Stimulated activated CD4-positive, alpha-beta T cell treated with anti-CD3 and anti-CD28 coated beads, TNF-alpha, amount 100 ng/mL, for 4 hours (primary cell): ENCODE measurements at places on chromosomes 5 and 9.

- DNase-seq = no peak
Observed at GRCh38 chr9:128323791-128324190, 1.2 kb downstream of the COQ4 start.

DNA sequence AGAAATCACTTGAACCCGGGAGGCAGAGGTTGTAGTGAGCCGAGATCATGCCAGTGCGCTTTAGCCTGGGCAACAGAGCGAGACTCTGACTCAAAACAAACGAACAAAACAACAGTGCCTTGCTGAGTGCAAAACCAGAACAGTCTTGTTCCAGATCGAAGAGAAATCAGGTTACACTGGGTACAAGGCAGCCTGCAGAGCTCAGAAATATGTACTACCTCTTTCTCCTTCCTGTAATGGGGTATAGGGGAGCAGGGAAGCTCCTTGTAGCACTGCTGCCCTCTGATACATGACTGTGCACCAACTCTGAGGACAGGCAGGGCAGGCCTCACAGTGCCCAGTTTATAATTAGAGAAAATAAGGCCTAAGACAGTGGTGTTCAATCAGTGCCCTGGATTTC, 24.7 kb downstream of the TBC1D2 start:
- no peak for DNase-seq

DNA sequence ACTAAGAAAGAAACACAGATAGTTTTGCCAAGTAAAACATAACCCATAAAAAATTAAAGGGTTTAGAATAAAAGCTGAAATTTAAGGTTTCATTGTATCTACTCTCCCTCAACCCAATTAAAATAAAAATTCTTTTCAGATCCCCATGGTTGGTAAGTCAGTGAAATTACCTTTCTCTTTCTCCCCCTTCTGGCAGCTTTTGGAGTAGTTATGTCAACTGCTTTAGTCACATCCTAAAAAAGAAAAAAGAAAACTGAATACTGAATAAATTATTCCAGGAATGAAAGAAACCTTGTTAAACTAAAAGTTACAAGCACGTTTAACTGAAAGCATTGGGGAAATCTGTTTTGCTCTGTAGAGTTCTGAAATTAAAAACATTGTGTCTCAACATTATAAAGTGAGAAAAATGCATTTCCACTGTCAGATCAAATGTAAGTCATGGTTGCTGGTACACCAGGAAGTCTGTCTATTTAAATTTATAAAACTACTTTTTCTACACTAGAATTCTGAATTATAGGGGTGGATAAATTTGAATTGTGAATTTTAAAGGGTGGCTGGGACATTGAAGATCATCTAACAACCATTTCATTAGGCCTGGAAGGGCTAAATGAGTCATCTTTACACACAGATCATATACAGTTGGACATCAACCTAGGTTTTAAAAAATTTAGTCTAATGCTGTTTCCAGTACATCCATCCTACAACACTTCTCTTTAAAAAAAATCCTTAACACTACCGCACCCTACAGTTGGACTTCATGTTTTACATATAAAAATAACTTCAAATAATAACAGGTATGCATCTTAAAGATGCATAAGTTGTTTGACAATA, 24.7 kb downstream of the PSIP1 start:
- DNase-seq = no peak

DNA sequence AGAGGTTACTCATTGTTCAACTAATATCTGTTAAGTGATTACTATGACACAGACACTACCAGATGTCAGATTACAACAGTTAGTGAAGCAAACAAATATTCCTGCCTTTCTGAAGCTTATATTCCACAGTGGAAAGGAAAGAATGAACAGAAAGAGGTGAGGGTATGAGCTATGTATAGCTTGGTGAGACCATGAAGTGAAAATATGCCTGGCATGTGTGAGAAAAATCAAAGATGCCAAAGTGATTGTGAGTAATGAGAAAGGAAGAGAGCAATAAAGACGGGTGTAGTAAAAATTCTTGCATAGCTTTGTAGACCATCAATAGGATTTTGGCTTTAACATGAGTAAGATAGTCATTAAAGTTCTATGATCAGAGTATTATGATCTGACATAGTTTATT, 734.5 kb upstream of the NUDT12 start:
- DNase-seq = no peak

DNA sequence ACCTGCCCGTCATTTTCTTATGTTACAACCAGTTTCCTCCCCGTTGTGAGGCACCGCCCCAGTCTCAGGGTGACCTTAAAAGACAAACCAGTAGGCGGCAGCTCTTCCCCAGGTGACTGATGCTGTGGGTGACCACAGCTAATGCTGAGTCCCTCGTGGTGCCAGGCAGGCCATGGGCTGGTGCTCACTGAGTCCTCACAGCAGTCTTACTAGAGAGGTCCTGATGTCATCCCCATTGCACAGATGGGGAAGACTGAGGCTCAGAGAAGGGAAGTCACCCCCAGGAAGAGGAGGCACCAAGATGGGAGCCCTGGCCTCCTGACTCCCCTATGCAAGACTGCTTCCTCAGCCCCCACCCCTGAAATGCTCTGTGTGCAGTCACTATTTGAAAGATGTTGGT, 978 bp downstream of the CFAP157 start:
- DNase-seq = no peak

- DNase-seq = no peak
Observed at GRCh38 chr9:91790917-91791316, 159.1 kb downstream of the ROR2 start.

DNA sequence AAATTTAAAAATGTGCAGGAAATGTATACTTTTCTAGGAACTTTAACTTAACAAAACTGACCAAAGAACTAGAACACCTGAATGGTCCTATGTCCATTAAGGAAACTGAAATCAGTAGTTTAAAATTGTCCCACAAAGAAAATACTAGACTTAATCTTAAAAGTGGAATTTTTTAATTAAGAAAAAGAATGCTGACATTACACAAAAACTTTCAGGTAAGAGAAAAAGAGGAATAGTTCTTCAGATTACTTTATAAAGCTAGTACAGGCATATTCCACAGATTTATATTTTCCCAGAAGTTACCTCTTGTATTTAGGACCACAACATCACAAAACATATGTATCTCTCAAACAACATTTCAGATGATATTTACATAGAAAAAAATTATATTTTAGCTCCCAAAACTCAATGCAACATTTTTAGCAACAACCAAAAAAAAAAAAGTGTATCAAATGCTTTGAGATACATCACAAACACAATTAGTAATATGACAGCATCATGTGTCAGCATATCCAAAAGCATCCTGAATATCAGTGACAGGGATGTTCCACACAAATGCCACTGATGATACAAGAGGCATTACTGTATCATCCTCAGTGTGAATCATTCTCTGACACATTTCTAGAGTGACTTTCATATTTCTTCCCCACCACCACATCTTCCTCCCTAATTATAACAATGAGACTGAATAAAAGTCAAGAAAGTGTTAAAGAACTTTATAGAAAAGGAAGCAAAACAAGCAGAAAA, 264.0 kb downstream of the EPB41L4A start:
- no peak for DNase-seq

DNA sequence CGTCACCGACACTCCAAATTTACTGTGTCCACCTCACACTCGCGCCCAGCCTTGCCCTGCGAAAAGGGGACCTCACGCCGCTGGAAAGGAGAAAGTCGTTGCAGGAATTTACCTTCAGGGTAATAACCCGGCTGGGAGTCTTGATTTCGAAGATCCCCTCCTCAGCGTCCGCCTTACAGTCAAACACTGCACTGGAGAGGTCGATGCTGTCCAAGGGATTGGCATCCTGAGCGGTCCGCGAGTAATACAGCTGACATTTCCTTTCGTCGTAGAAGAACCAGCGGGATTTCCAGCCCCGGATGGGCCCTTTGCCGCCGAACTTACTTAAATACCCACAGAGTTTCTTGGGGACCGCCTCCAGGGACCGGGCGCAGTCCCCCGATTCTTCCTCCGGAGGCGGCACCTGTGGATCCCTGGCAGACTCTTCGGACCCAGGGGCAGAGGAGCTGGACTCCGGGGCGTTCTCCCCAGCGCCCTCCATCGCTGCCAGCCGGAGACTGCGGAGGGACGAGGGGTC, 330 bp downstream of the TBC1D2 start:
- no peak for DNase-seq

DNA sequence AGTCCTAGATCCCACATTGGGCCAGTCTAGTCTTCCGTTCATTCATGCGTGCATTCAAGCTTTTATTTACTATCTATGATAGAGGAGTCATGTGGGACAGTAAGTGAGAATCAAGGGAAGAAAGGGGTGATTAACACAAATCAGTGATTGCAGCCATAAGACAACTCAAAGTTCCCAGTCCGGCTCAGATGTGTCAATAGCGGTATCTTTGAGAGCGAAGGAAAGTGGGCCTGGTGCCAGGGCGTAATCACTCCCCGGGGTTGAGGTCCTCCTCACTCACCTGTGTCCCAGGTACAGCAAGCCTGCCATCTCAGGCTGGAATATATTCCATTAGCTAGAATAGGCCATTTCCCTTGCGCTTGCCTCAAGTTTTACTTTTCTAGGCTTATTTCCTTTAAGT, 196.3 kb downstream of the ATP10B start:
- DNase-seq = no peak

DNA sequence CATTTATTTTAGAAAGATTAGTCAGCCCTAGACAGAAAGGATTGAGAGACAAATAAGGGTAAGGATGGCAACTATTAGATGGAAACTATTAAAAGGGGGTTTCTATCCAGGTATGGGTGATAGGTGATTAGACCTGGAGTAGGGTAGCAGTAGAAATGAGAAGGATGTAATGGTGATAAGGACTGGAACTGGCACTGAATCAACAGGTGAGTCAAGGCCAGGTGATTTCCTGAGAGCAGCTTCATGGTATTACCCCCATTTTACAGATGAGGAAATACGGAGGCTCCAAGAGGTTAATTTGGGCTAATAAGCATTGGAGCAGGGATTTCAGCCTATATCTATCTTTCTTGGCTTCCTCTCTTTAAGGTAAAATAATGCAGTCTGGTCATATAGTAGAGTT, 55.7 kb downstream of the CAST start:
- DNase-seq = no peak

DNA sequence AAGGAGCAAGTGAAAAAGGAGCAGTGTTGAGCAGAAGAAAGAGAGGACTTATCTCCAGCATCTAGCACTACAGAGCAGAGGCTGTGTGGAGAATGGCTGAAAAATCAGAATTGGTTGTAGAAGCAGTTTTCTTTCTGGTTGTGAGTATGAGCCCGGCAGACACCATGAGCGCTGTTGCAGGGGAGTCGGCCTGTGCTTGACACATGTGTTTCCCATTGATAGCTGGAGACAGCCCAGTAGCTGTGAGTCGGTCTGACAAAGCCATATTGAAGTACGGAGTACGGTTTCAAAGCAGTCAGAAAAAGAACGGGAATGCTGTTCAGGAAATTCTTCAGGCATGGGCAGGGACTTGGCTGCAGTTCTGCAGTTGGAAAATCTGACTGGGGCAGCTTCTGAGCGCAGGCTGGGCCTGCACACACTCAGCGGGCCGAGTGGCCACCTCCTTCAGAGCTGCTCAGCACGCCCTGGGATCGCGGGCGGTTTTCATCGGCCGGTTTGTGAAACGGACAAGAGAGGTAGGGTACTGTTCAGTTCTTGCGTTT, at the start of gene SGCD:
SGCD (plus strand) TSS at position 447 of the 542 bp plus-strand sequence.
- DNase-seq = no peak

DNA sequence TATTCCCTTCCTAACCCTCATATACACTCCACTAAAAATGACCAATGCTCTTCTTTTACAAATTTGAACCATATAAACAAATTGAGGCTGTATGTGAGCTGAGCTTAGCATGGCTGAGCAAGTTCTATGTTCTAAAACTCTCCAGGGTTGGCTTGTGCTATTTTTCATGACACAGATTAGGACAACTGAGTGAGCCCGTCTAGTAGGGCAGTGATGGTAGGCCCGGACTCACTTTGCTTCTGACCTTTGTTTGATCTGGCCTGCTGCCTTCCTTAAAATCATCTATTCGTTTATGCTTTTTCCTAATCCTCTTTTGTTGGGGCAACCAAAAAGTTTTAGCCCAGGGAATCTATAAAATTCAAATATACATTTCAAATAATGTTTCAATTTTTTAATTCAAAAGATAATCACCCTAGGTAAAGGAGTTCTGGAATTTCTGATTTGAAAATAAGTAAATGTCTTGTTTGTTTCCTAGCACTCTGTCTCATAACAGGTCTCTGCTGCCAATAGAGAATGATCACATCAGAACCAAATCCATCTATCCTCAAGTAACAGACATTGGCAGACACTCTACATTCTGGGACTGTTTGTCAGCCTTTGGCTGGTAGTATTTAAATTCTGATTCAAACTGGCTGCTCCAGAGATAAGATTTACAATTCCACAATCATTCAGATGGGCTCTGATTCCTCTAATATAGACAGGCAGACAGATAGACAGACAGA, 217.0 kb upstream of the TARS1 start:
- no peak for DNase-seq

DNA sequence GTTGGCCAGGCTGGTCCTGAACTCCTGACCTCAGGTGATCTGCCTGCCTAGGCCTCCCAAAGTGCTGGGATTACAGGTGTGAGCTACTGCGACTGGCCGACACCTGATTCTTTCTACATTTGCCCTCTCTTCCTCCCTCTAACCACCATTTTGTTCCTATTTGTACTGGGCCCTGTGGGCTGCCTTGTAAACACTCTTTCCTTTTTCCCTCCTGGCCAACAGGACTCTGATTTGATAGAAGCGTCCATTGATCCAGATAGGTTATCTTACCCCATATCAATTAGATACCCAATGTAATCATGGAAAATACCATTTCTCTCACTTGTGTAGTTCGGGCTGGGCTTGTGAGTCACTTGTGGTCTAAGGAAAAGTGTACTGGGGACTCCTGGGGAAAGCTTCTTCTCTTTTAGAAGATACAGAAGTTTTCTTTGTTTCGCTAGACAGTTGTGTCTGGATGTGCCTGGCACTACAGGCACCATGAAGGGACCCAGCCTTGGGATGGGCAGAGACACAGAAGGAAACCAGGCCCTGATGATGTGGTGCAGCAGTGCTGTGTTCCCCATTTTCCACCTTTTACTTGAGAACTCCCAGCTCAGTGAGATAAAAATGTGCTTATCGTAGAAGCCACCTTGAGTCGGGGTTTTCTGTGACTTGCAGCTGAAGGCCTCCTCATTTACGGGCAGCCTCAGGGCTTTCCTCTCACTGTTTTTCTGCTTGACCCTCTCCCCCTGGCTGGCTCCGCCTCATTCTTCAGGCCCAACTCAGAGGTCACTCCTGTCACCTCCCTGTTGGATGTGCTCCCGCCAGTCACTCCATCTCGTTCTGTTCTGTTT, 32.8 kb upstream of the CPEB4 start:
- DNase-seq = no peak

DNA sequence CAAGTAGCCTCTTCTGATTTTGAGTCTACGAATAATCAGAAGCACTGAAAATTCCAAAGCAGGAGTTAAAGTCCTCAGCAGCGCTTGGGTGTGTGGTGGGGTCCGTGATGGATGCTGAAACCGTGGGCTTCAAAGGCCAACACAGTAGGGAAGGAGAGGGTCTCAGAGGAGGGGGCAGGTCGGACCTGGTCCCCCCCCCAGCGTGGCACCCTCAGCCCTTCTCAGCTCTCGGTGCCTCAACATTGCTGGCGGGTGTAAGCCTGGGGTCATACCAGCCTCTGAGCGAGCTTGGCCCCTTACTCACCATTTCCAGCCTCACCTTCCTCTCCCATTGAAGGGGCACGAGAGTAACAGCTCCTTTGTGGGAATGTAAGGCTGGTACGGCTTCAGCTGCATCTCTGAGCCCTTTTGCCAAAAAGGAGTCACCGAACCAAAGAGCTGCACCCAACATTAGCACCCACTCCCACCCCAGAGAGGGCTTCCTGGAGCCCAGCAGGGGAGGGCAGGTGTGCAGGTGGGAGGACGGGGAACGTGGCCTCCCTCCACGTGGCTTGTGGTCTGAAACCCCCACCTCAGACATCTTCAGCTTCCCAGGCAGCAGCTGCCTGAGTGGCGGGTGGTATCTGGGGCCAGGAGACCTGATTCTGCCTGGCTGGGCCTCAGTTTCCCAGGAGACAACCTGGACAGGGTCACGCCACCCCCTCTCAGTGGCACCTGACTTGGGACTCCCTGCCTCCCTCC, 6.7 kb upstream of the LCN1 start:
- DNase-seq = no peak
